ENCODE measurements at places on chromosomes 16 and 17.

- no peak for DNase-seq
These were observed 54.0 kb downstream of the TBC1D16 start for GRCh38 chr17:79981661-79982101.

DNA sequence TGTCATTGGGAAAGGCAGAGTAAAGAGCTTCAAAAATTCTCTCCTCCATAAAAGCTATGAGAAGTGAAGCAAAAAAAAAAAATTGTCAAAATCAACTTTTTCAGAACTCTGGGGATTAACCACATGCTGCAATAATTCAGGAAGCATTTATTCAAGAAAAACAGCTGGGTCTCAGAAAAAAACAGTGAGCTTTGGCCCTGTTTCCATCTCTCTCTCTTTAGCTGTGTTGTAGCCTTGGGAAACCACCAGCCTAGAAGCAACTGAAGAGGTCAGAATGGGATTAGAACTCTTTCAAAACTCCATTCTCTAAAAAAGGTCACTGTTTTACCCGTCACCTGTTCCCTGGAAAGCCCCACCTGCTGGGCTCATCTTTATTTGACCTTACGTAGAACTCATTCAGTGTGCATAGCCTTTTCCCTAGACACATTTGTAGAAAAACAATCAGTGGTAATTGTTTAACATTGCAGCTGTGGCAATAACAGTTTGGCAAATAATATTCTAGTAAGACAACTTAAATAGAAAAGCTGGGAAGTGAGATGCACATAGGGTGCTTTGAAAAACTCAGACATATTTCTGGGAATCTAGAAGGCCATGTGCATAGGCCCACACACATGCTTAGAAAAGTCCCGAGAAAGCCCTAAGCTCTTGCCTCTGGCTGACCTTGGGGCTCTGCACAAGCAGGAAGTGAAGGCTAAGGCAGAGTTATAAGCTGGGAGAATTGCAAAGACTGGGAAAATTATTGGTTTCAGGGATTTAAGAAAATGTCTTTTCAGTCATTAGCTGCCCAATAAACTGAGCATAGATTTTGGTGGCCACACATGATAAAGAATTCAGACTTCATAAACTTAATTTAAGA, 18.0 kb downstream of the SLC5A11 start:
- no peak for DNase-seq

DNA sequence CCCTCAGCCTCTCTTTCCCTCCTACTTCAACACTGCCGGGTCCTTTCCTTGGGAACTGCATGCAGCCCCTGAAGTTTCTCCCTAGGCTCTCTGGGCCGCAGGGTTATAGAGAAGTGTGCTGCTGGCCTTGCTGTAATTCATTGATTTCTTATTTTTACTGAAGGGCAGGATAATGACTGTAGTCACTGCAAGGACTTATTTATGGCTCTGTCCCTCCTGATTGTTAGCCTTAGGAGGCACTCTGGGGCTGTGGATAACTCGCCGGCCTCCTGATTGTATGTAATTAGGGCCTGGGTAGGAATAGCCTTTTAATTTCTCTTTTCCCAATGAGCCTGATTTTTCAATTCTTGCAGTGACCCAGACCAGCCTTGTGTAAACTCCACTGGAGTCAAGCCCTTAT, 138.3 kb upstream of the CDH13 start:
- DNase-seq, result no peak

DNA sequence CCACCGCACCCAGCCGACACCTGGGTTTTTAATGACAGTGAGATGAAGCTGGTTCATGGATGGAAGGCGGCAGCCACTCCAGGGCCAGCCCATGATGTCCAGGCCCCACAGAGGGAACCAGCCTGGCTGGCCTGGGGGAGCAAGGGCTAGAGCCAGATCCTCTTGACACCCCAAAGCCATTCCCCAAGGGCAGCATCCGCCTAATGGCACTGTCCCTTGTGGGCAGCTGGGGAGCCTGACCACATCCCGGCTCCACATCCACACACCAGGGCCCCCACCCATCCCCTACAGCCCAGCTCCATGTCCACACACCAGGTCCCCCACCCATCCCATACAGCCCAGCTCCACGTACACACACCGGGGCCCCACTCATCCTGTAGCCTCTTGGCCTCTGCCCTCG, 53.3 kb upstream of the ACSF3 start:
- DNase-seq, result no peak

DNA sequence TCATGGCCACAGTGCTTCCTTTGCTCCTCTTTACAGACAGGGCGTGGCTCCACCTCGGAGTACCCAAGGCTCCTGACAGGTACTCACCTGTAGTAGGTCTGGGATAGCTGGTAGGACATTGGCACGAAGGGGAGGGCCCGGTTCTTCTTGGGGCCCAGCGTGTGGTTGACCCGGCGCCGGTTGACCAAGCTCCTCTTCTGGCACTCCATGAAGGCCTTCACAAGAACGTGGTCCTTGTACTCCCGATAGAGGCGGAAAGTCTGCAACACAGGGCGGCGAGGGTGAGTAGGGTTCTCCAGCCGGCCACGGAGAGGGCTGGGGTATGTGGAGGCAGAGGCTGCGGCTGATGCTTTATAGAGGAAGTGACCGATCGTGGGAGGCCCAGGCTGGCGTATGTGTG, 69.7 kb downstream of the IL21R start:
- no peak for DNase-seq

DNA sequence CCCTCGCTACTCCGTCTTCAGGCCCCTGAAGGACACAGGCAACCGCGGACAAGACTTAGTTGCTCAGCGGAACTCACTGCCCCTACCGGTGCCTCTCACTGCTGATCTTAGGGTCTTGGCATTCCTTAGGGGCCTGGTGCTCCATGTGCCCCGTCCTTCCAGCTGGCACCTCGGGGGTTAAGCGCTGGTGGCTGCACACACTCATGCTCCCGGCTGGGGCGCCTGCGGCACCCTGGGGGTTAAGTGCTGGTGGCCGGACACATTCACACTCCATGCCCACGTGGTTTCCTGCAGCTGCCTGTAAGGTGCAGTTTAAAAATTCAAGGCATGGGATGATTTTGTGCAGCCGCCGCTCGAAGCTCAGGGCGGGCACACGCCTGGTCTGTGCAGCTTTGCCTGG, 45.1 kb downstream of the BAIAP2 start:
- no peak for DNase-seq

- no peak for DNase-seq
These were observed 8.0 kb downstream of the CTRB1 start for GRCh38 chr16:75226550-75227360.

- DNase-seq, result peak; percentile 63
These were observed 5.8 kb upstream of the CBX4 start for GRCh38 chr17:79844869-79845600.

DNA sequence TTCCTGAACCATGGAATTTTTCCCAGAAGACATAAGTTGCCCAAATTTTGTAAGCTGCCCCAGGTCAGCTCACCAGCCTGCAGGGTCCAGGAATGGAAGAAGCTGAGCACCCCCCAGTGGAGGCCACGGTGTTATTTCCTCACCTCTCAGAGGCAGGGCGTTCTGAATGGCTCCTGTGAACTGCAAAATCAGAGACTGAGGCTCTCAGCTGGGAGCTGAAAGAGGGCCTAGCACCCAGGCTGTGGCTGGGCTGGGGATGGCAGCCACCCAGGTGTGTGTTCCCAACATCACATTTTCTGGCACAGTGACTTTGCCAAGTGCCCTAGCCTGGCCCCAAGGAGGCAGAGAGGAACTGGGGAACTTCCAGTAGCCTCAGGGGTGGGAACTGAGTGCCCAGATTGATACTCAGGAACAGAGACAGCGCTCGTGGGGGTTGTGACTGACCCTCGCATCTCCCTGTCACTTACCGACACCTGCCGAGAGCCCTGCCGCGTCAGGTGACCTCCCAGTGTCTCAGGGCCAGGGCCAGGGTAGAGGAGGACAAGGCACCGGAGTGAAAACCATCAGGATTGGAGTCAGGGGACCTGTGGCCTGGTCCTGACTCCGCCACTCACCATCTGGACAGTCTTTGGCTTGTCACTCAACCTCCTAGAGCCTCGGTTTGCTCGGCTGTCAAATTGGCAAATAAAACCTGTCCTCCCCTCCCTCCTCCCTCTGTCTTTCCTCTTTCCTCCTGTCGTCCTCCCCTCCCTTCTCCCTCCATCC, 11.3 kb downstream of the CACNG4 start:
- no peak for DNase-seq

DNA sequence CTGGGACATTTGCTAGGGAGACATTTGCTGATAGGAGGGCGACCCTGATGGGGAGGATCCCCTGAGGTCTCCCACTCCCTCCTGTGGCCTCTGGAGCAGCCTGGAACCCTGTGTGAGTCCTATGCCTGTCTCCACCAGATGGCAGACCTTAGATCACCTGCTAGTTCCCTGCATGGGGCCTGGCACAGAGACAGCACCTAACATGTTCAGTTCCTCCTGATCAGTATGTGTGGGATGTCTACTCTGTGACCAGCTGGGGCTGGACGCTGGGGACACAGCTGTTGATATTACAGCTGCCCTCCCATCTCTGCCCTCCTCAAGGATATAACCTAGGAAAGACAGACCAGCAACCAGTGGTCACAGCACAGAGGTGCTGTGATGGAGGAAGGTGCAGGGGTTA, 1.1 kb upstream of the ADCY7 start:
- DNase-seq, result peak; percentile 44

DNA sequence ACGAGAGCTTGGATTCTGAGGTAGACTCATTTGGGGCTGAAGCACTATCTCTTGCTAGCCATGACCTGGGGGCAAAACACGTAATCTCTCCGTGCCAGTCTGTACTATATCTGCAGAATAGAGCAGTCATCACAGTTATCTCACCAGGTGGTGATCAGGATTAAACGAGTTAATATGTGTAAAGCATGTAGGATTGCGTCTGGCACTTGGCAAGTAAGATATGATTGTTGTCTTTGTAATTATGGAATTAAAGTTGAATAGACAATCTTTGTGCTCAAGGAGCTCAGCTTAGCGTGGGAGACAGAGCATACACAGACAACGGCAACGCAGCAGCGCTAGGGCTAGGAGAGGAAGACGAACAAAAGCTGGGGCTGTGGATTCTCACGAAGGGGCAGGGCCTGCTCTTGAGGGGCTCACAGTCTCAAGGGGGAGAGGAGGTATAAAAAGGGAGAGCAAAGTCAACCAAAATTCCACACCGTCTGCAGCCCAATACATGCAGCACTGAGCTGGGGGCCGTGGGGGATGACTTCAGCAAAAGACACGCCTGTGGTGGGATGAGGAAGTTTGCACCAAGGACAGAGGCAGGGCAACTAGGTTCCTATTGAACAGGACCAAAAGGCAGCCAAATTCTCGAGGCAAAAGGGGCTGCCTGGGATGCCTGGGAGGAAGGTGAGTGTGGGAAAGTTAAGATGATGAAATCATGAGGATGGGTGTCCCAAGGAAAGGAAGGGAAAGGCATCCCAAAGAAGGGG, 68.6 kb downstream of the SDK2 start:
- DNase-seq, result no peak

DNA sequence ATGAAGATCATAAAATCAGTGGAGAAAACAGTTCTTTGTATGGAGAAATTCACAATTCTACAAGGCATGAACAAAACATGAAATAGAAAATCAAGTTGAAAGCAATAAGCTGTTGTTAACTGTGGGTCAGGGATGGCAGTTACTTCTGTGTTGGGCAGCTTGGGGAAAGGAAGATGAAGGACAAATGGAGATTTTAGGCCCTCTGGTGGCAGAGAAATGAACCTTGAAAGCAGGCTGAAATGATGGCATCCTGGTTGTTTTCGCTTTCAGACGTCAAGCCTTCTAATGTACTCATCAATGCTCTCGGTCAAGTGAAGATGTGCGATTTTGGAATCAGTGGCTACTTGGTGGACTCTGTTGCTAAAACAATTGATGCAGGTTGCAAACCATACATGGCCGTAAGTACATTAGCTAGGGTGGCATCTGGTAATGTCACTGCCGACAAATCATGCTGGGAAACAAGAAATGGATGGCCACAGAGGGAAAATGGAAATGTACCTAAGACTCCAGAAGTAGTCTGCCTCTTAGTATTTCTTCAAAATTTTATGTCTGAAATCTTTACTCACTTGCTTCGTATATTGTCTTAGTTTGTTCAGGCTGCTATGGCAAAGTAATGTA, 108.9 kb downstream of the MAP2K6 start:
- no peak for DNase-seq

DNA sequence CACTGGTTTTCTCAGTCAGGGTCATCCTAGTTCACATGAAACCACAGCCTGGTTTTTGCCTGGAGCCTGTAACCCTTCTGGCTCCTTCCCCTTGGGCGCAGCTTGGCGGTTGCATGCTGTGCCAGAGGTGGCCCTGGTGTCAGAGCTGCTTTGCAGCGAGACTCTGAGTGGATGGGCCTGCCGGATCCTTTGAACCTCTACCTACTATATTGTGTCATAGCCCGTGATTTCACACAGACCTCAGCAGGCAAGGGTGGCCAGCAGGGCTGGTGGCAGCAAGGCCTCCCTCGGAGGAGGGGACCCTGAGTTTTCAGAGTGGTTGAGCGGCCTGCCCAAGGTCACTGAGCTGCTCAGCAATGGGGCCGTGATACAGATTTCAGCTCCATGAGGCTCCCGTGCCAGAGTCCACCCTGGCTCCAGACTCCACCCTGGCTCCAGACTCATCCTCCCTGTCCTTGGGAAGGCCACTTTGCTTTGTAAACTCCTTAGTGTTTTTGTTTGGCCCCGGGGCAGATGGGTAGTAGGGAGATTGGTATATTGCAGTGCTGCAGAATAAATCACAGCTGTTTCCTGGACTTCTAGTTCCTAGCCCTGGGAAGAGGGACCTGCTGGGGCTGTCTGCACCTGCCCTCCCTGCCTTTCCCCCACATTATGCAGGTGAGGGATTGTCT, 9.7 kb downstream of the MPRIP start:
- DNase-seq, result no peak

- no peak for DNase-seq
These were observed 12.2 kb downstream of the MYH13 start for GRCh38 chr17:10360578-10360977.

DNA sequence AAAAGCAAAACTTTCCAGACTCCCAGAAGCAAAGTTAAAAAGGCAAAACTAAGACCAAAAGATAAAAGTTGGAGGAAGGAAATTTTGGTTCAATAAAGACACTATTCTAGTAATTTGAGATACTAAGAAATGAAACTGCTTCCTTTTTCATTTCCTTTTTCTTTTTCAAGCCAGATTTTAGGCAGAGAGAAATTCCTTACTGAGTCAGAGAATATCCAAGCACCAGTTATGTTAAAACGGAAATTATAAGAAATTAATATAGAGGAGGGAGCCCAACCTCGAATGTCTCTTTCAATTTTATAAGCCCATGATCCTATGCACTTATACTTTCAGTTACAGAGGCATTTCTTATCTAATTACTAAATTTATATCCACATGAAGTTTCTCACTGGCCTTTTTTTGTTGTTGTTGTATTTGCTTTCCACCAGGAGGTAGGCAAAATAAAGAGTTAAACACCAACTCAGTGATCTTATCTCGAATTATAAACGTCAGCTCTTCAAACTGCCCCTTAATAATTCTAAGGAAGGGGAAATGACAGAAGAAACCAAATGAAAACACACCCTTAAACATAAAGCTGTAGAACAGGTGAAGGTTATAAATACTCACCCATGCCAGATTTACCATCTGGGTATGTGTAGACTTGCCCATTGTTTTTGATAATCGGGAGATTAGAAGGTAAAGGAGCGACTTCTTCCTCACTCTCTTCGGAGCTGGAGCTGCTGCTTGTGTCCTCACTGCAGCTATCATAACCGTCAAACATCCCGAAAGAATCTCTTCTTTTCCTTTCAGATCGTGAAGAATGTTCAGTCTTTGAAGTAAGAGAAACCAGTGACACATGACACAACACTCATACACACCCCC, 35.2 kb downstream of the MBTD1 start:
- no peak for DNase-seq

All from CD4-positive, alpha-beta T cell (primary cell).